Stimulated activated CD4-positive, alpha-beta T cell treated with anti-CD3 and anti-CD28 coated beads, Interleukin-12 subunit alpha, Interleukin-12 subunit beta, amount 100 ng/mL, for 24 hours (primary cell): ENCODE measurements at places on chromosomes 12 and 14.

DNA sequence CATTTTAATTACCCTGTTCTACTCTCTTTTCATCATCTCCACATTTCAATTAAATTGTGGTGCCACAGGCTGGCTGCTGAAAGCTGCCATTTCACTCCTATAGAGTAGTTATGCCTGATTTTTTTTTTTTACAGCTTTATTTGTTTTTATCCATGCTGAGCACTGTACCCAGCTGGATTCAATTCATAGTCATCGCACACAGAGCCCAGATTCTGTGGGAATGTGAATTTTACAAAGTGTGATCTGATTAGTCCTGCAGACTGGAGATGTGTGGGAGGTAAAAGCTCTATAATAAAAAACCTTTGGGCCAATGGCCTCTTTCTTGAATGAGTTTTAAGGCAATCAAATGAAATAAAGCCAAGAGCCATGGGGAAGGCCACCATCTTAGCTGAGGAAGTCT lies 190.2 kb downstream of the ANO4 start:
- DNase-seq: no peak

DNA sequence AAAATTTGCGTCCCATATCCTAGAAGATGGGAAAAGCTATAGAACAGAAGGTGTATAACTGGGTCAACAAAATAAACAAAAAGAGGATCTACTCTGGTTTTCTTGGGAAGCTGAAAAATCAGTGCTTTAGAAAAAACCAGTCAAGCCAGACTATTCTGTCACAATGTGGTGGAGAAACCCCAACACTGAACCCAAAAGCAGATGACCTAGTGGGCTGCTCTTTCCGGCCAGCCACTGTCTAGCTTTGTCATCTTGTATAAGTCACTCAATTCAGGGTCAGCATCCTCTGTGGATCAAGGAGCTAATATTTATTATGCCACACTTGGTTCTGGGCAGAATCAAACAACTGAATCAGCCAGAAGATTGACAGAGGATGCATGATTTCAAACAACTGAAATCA lies 26.6 kb upstream of the TMCC3 start:
- DNase-seq: no peak

DNA sequence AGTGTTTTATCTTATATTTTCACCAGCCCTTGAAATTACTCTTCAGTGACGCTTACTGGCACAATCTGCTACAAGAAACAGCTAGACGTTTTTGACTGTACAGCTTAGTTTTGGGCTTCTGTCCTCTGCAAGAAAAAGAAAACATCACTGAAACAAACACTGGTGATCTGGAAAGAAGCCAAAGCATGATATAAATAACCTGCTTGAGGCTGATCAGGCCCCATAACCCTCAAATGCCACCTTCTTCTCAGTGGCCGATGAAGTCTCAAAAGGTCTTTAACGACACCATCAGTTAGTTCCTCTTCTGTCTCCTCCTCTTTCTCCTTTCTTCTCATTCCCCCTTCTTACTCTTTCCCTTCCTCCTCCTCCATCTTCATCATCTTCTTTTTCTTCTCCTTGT lies 942.3 kb upstream of the TMEM132C start:
- DNase-seq: no peak

GRCh38 chr12:101485021-101485420 lies 9.9 kb downstream of the SPIC start:
- DNase-seq: no peak

DNA sequence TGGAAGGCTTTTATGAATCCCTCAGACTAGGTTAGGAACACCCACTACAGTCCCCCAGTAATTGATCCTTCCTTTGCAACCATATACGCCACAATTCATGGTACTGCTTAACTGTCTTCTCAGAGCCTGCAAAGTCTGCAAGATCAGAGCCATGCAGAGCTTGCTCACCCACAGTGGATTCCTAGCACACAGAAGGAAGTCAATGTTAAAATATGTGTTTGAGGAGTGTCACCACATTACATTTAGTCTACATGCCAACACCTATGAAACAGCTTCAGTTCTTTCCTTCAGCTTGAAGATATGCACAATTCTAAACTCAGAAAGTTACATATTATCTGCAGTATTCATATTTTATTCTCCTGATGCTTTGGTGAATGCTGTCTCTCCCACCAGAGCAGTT lies 138.5 kb downstream of the NDUFA12 start:
- no peak for DNase-seq

- no peak for DNase-seq
Observed at GRCh38 chr14:83556065-83556464, 1973.9 kb upstream of the FLRT2 start.

GRCh38 chr14:93974833-93975232 lies 1.5 kb downstream of the ASB2 start:
- no peak for DNase-seq

DNA sequence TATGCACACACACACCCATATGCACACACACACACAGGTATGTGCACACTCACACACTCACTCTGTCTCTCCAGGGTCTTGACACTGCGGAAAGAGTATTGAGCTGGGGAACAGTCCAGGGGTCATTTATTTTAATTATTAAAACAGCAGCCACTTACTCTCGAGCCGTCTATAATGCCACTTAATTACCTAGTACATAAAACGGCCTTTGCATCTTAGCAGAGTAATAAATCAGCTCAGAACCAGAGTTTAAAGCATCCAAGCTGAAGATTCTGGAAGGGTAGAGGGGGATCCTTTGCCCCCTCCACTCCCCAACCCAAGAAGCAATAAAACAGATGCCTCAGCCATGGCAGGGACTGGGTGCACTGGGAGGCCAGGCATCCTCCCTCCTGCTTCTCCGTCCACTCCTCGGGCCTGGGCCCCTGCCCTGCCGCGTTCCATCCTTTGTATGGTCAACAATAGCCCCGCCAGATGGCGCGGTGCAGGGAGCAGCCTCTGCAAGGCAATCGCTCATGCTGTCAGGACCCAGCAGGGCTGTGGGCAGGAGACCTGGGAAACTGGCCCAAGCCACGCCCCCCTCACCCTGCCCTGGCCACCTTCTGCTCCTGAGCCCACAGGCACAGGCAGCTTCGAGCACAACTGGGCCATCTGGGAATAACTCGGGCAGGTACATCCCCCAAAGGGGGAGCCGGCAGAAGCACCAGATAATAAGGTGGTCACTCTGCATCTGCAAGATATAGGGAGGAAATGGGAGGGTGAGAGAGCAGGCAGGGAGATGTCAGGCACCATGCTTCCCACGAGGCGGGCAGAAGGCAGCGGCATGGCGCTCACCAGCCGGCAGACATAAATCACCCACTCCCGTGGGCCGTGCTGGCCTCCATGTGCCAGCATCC lies 40.9 kb downstream of the CCDC85C start:
- DNase-seq: no peak

- peak; percentile 53 for DNase-seq
Observed at GRCh38 chr12:7638760-7639555, 26.8 kb downstream of the APOBEC1 start.

- DNase-seq: no peak
Observed at GRCh38 chr12:12715459-12716150, 1.6 kb upstream of the CDKN1B start.

GRCh38 chr12:79250186-79250585 lies 385.6 kb downstream of the SYT1 start:
- DNase-seq: no peak

DNA sequence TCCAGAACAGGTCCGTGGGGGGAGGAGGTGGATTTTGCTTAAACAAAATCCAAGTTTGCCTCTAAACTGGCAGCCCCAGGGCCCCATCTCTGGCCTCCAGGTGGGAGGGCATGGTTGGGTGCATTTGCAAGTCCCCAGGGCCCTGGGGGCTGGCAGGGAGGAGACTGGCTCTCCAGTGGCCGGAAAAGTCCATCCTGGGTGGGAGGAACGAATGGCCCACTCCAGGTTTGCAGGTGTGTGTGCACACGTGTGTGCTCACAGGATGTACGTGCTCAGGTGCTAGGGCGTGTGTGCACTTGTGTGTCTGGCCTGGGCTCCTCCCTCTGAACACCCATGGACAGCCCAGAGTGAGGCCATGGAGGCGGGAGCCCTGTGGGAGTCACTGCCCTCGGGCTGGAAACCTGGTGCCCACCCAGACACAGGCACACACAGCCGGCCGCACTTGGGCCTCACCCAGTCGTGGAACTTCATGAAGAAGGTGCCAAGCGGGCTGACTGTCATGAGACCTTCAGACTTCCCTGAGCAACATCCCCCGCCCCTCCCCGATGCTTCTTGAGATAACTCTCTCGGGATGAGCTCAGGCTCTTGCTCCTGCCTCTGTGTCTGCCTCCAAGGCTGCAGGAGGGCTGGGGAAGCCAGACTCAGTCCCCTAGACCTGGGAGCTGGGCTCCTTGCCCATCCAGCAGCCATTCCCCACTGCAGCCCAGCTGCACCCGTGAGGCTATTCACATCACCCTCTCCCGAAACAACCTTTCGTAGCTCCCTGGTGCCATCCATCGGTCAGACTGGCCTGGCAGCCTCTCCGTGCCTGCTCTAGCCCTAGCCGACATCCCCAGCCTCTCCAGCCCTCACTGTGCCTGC lies 9.4 kb downstream of the AHNAK2 start:
- DNase-seq: no peak

- DNase-seq: no peak
Observed at GRCh38 chr14:27409944-27410343, 812.1 kb upstream of the NOVA1 start.

DNA sequence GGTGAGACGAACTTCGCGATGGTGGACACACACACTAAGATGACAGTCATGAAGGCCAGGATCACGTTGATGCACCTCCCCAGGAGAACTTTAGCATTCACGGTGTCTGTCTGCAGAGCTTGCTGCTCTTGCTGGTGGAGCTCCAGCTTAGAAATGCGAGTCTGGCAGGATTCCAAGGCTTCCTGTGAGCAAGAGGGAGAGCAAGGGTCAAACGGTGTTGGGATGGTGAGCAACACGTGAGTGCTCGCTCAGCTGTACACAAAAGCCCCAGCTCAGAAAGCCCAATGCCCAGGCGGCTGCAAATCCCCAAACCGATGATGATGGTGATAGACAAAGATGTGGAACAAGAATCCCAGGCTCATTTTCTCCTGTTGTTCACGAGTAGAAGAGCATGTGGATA lies 78.8 kb downstream of the TMCC3 start:
- no peak for DNase-seq

DNA sequence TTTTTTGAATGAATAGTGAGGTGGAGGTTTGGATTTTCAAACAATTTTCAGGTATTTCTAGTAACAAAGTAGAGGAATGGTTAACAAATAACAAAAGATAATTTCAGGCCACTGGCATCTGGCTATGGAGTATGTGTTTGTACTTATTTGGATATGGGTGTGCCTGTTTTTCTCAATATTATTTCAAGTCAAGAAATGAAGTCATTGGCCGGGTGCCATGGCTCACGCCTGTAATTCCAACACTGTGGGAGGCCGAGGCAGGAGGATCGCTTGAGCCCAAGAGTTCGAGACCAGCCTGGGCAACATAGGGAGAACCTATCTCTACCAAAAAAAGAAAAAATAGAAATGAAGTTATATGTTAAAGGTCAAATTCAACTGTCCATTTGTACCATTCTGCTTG lies 13.9 kb downstream of the SLC35E3 start:
- no peak for DNase-seq

DNA sequence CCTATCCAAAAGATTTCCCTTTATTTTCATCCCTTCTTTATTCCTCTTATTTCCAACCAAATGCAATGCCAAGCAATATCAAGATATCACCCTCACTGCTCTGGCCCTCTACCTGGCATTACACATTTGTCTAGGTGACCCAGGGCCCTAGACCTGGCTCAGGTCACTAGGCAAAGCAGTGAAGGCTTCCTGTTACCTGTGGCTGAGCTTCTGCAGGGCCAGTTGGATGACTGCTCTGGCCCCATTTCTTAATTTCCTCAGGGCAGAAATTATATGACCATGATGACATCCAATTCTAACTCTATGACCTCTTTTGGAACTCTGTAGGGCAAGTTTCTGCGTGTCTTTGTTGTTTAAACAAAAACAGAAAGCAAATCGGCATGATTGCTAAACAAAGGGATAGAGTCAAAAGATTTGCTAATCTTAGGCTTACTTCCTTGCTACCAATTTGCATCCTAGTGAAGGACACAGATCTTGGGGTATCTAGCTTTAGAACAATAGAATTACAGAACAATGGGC lies 7.4 kb upstream of the CCDC198 start:
- DNase-seq: no peak

- no peak for DNase-seq
Observed at GRCh38 chr12:81958406-81958805, 199.3 kb upstream of the PPFIA2 start.
